Panc1 (cell line): ENCODE measurements at places on chromosomes 3 and 15.

DNA sequence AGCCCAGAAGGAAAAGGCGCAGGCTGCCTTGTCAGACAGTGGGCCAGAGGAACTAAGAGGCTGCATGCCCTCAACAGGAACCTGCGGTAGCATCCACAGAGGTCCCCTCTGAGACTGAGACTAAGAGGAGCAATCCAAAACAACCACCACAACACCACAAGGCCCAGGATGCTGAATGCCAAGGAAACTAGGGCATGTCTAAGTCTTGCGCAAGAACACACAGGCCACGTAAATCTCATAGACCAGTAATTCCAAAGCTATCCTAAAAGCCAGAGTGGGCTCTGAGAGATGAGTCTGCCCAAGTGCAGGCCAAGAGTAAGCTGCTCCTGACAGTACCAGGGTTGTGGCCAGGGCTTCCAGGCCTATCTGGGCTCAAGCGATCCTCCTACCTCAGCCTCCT, 12.9 kb downstream of the MON1A start:
- no peak for DNase-seq

- no peak for DNase-seq
Measured at GRCh38 chr3:113285741-113286140, 74.4 kb downstream of the BOC start.

- no peak for DNase-seq
Measured at GRCh38 chr3:105866656-105867653, 1.9 kb downstream of the CBLB start.

DNA sequence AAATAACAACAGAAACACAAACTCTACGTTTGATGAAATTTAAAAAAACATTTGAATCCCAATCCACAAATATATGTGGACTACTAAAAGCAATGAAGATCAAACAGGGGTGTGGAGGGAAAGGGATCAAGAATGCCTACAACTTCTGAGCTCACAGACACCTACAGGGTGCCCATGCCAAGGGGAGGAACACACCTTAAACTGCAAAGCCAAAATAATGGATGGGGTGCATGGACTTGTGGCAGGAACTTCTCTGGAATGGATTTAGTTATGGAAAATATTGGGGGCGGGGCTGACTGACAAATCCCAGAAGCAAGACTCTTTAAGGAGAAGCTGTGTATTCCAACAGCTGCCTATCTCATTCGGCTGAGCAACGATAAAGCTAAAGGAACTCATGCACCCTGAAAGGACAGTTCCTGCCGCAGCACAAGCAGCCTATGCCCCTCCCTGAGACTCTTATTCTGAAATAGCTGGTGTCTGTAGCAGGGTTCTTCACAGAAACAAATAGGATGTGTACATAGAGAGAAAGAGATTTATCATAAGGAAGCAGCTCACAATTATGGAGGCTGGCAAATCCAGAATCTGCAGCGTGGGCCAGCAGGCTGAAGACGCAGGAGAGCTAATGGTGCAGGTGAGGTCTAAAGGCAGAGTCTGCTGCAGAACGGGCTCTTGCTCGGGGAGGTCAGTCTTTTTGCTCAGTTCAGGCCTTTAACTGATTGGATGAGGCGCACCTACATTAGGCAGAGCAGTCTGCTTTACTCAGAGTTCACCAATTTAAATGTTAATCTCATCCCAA, 24.5 kb upstream of the PLA2G4D start:
- DNase-seq: no peak

GRCh38 chr3:74789111-74789510, 174.7 kb upstream of the CNTN3 start:
- DNase-seq: no peak

DNA sequence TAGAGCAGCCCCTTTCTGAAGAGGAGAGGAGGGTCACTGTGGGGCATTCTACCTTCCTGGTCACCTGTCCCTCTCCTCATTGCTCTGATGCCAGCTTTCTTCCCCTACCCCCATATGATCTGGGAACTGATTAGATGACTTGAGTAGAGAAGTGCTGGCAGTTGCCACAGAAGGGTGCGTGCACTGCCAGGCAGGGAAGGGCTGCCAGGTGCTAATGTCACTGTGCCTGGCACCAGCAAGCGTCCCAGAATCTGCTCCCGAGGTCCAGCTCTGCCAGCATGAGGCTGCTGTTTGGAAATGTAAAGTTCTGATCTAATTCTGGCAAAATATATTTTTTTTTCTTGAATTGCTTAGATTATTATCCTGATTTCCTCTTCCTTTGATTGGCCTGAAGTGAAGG, 52.8 kb downstream of the PPM1L start:
- DNase-seq: no peak

DNA sequence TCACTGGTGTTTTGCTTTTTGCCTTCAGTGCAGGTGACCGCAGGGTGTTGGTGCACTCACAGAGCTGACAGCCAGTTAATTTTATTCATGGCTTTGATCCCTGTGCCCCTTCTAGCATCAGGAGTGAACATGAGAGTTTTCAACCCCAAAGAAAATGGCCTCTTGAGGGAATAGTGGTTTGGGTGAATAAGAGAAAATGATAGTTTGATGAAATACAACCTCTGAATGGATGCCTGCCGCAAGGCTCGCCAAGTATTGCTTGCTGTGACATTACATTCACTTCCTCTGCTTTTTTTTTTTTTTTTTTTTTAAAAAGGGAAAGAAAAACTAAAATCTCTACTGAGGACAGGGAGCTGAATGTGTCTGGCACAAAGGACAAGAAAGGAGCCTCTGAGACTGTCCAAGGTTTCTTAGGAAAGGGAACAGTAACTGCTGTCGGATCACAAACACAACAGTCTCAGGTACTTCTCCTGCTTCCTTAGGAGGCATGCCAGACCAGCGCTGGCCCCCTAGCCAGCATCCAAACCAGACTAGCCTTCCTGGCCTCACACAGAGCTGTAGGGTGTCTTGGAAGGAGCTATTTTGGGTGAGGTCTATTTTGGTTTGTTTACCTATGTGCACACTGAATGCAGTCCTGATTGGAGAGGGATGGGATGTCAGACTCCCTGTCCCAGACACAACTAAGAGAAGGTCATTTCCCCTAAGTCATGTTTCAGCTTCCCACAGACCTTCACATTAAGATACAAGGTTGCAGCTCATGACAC, 29.0 kb downstream of the CCDC80 start:
- DNase-seq: no peak

- DNase-seq: no peak
Measured at GRCh38 chr3:151107701-151108100, 22.2 kb downstream of the MED12L start.

GRCh38 chr3:174251681-174252080, 607.5 kb upstream of the NAALADL2 start:
- DNase-seq: no peak

- no peak for DNase-seq
Measured at GRCh38 chr15:80780416-80781221, 1.4 kb downstream of the CEMIP start.

GRCh38 chr3:72230774-72231379, 445.9 kb upstream of the PROK2 start:
- DNase-seq: no peak

GRCh38 chr15:93497291-93497690, 408.3 kb upstream of the RGMA start:
- no peak for DNase-seq
